Stimulated activated CD4-positive, alpha-beta T cell treated with anti-CD3 and anti-CD28 coated beads, Interleukin-2, amount 100 ng/mL, for 4 hours (primary cell): ENCODE measurements at places on chromosomes 6 and 20.

GRCh38 chr6:170165471-170166117 lies 125.3 kb downstream of the DLL1 start:
- no peak for DNase-seq

- no peak for DNase-seq
Observed at GRCh38 chr6:130617658-130618057, 209.5 kb upstream of the SMLR1 start.

GRCh38 chr20:48538058-48538825 lies 289.6 kb downstream of the PREX1 start:
- no peak for DNase-seq

DNA sequence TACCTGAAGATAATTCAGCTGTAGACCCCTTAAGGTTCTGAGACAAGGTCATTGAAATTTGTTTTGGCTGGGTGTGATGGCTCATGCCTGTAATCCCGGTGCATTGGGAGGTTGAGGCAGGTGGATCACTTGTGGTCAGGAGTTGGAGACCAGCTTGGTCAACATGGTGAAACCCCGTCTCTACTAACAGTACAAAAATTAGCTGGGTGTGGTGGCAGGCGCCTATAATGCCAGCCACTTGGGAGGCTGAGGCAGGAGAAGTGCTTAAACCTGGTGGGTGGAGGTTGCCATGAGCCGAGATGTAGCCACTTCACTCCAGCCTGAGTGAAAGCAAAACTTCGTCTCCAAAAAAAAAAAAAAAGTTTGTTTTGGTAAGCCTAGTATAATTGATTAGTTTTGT lies 11.0 kb downstream of the SRSF3 start:
- DNase-seq, result no peak

GRCh38 chr6:29759457-29759856 lies 36.2 kb downstream of the HLA-F start:
- DNase-seq, result no peak

GRCh38 chr20:59102841-59103299 lies 60.3 kb upstream of the PRELID3B start:
- DNase-seq, result no peak

GRCh38 chr20:59661153-59661552 lies 56.8 kb downstream of the PHACTR3 start:
- no peak for DNase-seq

GRCh38 chr6:170295510-170296422 lies 4.9 kb upstream of the DLL1 start:
- DNase-seq, result peak; percentile 61

- DNase-seq, result no peak
Observed at GRCh38 chr6:19337101-19337500, 500.1 kb upstream of the ID4 start.

- DNase-seq, result peak; percentile 13
Observed at GRCh38 chr20:58271606-58272351, 37.7 kb upstream of the RAB22A start.

- no peak for DNase-seq
Observed at GRCh38 chr6:158109748-158110147, 58.3 kb downstream of the SERAC1 start.

DNA sequence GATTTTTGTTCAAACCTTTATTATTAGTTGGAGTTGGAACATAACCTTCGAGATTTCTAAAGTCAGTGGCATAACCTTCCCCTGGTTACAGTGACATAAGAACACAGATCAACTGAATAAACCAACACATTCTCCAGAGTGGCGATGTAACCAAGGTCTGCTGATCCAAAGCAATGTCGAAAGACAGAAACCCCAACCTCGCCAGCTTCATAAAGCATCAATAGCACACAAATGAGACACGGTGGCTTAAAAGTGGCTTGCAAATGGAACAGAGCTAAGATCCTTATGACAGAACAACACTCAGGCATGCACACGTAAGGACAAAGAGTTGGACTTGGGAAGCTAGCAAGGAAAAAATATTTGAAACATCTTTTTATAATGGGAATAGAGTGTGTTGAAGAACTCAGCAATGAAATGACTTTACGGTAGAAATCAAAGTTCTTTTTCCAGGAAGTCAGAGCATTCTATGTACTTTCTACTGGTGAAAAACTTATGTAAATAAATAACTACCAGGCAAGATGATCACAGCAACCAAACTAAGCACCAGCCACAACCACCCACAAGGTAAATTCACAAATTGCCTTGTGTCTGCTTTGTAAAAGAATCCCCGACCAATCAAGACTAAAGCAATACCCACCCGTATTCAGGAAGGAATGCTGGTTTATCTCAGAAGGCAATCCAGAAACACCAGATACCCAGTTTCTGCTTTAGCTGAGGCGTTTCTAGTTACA lies 61.0 kb upstream of the NHSL1 start:
- DNase-seq, result no peak

DNA sequence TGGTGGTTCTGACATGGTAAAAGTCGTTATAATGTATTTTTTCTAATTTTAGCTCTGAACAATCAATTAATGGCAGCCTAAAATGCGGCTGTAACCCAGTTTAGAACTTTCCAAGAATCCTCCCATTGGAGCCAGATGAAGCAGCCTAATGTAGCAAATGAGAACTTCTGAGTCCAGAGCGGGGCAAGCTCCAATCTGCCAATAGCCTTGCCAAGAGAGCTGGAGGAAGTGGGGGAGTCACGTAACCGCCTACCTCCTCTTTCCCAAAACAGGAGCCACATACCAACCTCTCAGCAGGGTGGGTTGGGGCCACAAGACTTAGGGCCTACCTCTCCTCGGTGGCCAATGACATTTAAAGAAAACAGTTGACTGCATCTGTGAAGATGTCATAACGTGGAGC lies 230.6 kb downstream of the SOD2 start:
- DNase-seq, result no peak

DNA sequence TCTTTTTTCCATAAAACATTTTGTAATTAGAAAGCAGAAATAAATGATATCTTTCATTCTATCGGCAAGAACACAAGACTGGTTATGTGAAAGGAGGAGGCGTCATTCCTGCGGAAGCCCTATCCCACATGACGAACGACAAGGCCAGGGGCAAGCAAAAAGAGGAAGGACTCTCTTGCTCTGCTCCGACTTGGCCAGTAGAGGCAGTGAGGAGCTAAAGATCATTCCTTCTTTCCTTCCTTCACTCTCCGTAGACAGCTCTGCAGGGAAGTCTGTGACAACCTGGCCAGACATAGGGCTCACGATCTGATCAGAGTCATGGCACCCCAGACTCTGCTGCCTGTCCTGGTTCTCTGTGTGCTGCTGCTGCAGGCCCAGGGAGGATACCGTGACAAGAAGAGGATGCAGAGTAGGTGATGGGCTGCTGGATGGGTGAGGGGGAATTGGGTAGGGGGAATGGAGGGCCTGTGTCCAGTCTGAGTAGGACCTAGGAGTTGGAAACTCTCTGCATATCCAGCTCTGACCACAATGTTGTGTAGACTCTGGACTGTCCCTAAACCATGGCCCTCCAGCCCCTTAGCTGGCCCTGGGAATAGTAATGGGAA lies at the start of gene WFDC10A:
TSS of gene WFDC10A (plus strand) at position 244 of the 605 bp plus-strand sequence. CDS start at position 319, 75 bp downstream.
- peak; percentile 6 for DNase-seq

DNA sequence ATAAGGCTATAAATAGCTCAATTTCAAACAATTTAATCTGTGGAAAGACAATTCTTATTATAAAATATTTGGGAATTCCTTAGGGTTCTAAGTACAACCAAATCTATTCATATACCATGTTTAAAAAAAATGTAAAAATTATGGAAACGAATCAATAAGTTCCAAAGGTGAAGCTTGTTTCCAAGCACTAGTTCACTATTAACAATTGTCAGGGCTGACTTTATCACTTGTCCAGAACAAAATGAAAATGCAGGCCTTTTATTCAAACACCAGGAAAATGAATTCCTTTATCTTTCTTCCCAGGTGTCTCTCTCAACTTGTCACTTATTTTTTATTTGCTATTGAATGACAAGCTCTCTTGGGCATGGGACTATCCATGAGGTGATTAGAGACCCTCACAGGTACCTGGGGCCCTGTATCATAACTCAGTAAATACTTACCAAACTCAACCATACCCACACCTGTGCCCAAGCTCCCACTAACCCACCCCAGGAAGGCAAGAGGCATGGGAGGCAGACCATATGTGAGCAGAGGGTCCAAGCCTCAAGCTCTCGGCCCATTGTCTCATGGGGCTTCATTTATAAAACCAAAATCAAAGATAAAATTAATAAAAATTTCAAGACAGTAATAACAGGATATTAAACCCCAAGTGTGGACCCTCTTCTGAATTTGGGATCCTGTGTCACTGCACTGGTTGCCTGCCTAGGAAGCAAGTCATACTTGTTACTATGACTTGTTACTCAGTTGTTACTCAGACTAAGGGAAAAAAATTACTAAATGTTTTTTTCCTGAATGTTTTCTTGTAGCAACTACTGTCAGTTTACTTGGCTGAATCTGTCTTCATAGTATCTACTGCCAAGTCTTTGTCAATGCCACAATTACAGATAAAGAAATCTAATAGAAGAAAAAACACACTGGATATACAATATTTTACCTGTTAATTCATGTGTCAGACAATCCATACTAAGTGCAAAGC lies 54.7 kb downstream of the PTPRK start:
- no peak for DNase-seq

DNA sequence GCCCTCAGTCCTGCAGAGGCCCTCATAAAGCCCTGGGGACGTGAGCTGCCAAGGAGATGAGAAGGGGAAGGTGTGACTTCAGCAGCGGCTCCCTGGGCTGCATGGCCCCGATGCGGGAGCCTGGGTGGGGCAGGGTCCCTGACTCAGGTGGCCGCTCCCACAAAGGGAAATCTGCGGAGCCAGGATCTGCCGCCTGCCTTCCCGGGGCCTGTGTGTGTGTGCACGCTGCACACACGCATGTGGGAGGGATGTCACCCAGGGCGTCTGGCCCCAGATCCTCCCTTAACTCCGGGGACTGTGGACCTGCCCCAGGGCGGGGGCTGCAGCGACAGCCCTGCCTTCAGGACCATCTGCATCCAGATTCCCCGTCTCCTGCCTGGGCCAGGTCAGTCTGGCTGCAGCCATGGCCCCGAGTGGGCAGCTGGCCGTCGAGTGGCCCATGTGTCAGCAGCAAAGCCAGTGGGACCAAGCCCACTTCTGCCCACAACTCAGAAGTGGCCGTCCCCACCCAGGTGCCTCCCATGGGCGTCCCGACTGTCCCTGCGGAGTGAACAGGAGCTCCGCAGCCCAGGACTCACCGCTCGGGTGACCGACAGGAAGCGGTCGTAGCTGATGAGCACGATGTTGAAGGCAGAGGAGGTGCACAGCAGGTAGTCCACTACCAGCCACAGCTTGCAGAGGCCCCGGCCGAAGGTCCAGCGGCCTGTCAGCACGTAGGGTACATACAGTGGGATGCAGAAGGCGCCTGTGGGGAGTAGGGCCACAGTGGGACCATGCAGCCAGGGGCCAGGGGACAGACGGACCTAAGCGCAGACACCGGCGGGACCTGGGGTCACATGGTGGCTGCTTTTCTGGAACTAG lies 1.9 kb downstream of the HRH3 start:
- no peak for DNase-seq

DNA sequence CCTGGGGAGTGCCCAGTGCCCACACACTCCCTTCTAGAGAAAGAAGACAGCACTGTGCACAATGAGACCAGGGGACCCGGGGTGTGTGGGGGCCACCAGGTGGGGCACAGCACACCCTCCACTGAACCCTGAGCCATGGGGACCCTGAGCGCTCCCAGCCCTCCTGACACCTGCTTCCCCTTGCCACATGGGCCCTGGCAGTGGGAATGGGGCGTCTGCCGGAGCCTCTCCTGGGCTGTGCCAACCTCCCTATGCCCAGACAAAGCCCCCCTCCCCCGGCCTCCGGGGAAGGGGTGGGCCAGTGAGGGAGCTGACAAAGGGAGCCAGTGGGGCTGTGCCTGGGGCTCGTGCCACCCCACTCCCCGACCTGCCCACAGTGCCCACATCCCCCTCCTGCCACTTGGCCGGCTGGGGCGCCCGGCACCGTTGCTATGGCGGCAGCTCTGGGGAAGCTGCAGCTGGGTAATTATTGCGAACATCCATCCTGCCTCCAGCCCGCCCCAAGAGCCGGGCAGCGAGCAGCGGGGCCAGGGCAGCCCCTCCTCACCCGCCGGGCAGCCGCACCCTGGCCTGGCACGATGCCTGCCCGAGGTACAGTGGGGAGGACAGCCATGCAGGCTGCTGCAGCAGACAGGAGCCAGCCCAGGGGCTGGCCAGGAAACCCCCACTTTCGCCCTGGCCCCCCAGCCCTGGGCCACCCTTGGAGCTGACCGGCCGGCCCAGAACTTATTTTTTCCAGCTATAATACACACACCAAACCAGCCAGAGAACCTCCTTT lies 41.9 kb upstream of the NOL4L start:
- DNase-seq, result no peak

GRCh38 chr20:24993337-24994185 lies 1.0 kb upstream of the APMAP start:
- no peak for DNase-seq

DNA sequence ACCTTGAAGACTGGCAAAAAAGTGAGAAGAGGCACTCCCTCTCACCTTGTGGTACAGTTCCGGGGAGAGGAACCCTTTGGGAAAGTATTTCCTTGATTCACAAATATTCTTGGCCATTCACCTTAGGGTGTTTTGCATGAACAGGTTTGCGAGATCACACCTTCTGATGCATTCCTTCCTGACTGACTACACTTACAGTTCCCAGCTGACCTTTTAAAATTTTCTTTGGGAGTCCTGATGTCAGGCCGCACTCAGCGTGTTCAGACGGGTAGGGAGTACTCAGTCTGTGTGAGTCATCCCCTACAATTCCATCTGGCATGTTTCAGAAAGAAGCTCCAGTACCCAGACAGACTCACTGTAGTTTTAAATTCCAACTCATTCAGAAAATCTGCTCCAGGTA lies 1.7 kb downstream of the ADGRF4 start:
- no peak for DNase-seq

- peak; percentile 52 for DNase-seq
Observed at GRCh38 chr6:158290659-158291058, 21.6 kb upstream of the TULP4 start.

DNA sequence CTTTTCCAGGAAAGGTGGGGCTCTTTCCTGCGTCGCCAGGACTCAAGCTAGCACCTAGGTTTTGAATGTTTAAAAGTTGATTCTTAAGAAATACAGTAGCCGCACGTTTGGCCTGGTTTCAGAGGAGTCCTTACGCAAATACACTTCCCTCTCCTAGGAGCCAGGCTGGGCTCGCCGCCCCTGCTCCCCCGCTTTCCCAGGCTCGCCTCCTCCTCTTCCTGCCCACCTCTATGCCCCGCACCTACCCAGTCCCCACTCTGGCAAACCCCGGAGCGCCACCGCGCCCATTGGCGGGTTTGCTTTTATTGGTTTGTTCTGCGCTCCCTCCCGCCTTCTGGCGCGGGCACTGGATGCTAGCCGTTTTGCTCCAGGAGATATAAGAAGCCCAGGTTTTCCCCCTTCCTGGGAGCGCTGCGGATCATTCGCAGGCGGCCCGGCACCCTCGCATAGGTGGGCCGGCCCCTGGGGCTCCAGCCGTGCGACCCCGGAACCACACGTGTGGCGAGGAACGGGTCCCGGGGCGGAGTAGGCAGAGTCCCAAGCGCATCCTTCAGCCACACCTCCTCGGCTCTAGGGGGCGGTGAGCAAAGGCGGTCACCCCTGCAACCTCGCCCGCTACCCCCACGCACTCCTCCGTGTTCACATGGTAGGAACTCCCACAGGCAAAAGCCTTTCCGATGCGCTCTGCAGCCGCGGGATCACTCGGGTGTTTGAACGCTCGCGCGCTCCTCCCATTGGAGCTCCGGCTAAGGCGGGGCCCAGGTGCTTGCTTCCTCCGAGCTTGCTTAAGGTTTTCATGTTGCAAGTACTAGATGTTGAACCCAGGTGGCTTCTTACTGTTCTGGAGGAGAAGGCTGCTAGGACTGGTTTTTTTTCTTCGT lies 119.0 kb downstream of the RTN4IP1 start:
- DNase-seq, result peak; percentile 73
